WERI-Rb-1 (cell line): ENCODE measurements at places on chromosomes 16 and 17.

DNA sequence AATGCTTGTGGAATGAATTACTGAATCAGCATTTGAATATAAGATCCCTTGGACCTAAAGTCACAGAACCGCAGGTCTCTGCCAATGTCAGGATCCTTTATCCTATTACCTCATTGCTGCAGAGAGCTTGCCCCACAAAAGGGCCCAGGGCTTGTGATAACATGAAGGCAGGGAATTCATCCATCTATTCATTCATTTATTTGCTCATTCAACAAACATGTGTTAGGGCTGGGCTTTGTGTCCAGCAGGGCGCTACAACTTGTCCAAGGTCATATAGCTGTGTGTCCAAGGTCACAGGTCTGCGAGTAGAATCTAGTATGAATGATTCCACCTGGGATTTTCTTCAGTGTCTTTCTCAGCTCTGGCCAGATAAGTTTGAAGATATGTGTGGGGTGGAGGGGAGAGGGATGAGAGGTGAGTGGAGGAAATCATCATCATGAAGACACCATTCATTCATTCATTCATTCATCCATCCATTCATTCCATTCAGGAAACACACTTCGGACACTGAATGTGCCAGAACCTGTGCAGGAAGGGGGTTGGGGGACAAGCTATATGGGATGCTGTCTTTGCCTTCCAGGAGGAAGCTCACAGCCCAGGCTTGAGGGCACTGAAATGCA is 1.3 kb upstream of the UNC45B start:
- DNase-seq = no peak

DNA sequence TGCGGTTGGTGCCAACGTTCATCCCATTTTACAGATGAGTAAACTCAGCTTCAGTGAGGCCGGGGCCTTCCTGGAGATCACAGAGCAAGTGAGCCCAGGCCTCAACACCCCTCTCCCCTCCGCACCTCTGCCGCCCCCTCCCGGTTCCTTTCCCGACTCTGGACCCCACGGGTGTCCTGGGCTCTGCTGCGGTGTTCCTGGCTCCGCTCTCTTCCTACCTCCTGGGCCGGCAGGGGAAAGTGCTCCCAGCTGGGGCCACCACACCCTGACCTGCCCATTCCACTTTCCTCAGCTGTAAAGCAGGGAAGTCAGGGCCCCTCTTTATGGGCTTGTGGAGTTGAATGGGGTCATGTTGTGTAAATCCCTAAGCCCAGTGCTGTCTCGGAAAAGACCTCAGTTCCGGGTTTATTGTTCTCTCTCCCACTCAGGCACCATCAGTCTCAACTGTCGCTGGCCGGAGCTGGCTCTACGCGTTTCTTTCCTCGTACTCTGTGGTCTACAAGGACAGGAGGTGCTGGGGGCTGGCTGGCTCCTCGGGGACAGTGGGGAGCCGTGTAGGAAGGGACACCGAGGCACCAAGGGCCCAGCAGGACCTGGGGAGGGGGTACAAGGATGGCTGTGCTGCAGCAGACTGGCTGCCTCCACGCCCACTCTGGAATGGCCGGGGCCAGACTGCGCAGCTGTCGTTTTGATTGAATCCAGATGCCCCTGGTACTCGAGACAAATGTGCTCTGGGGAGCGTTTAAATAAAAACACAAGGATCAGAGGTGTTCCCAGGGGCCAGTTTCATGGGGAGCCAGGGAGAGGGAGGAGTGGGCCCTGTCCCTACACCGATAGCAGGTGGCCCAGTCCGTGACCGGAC is 21.7 kb upstream of the ACSF3 start:
- DNase-seq = peak; percentile 36

DNA sequence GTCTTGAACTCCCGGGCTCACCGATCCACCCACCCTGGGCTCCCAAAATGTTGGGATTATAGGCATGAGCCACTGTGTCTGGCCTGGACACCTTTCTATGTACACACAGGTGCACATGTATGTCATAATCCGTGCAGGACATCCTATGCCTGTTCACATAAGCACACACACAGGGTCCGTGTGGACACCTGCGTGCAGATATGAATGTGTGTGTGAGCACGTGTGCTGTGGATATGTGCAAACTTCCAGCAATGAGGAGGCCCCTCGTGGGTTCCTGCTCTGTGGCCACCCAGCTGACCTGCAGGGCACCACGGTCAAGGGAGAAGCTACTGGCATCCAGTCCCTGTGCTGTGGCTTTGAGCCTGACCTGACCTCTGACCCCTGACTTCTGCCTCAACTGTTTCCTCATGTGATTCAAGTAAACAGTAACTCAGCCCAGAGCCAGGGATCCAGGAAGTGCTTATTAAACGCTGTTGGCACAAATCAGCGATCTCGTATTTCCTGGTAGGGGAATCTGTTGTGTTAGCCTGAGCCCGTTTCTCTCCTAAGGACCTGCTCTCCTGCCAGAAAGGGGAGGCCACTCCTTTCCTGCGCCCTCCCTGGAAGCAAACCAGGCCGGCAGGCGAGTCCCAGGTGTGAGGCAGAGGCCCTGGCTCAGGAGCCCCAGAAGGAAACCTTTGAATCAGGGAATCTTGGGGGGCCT is 6.5 kb downstream of the CPNE7 start:
- no peak for DNase-seq

- no peak for DNase-seq
These were observed 1.1 kb downstream of the CEP20 start for GRCh38 chr16:15887283-15887682.
